ENCODE measurements at places on chromosomes 4 and X. TPM values are rescaled to one million over a fixed set of nuclear protein-coding genes. Genes with fewer than 3 reads are reported as not detected.

DNA sequence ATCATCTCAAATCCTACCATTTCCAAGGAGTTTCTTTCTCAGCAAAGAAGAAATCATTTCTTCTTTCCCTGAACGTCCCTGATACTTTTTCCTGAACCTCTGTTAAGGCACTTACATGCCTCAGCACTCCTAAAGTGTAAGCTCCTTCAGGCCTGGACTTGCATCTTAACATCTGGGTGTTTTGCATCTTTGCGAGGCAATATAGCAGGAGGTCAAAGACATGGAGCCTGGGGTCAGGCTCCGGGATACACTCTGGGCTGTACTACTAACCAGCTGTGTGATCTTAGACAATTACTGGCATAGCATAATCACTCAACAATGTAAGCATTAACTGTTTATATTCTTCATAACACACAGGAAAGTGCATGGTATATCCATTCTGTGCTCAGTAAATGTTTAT, 275.5 kb upstream of the BOD1L1 start:
- no peak for DNase-seq

- DNase-seq, result no peak
Measured at GRCh38 chr4:44186096-44186849, 262.3 kb downstream of the KCTD8 start.

GRCh38 chr4:34202154-34202553, 2042.2 kb downstream of the ARAP2 start:
- no peak for DNase-seq

DNA sequence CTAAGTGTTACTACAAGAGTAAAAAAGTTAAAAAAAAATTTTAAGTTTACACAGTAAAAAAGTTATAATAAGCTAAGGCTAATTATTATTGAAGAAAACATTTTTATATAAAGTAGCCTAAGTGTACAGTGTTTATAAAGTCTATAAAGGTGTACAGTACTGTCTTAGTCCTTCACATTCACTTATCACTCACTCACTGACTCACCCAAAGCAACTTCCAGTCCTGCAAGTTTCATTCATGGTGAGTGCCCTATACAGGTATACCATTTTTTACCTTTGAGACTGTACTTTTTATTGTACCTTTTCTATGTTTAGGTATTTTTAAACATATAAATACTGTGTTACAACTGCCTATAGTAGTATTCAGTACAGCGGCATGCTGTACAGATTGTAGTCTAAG, 74.2 kb downstream of the TMEM165 start:
- no peak for DNase-seq

- DNase-seq, result no peak
Measured at GRCh38 chrX:47815901-47816845, 20.5 kb upstream of the ZNF81 start.

DNA sequence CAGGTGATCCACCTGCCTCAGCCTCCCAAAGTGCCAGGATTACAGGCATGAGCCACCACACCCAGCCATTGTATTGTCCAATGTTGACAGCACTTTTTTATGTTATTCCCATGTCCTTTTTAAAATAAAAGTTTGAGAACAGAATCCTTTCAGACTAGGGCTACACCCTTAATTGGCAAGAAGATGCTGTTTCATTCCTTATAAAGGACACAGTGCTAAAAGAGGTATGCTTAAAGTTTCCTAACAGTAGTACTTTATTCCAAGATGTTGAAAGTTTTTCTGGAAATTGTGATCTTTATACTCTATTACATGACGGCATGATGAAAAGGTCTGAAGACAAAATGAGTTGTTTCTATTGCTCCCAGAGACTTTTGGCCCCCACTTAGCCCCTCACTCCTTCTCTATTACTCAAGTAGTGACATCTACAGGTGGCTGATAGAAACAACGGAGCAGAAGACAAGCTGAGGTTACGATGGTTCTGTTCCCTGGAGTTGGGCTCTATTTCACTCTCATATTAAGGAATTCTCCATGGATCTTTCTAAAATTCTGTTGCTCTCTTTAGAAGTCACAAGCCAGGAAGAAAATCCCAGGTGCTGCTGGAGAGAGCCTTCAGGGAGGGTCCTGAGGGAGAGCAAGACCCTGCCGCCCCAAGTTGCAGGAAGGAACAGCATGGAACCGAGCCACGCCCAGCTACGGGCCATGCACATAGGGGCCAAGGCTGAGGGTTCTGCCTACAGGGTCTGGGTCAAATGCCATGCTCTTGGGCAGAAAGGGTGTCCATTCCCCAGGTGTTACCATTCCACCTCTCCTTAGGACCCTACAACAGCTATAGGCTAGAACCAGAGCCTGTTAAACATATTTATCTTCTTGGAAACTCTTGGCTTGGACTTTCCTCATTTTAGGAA, 22.8 kb downstream of the RPL9 start:
- no peak for DNase-seq

The IL2RG gene
- not detected for total RNA-seq

The C4orf50 gene
- not detected for total RNA-seq
